Stimulated activated CD8-positive, alpha-beta memory T cell treated with anti-CD3 and anti-CD28 coated beads, Interleukin-12 subunit alpha, Interleukin-12 subunit beta, amount 100 ng/mL, for 4 hours (primary cell): ENCODE measurements at places on chromosomes 1 and 21.

- DNase-seq, result no peak
Observed at GRCh38 chr1:113874012-113874879, 2.7 kb upstream of the PTPN22 start.

DNA sequence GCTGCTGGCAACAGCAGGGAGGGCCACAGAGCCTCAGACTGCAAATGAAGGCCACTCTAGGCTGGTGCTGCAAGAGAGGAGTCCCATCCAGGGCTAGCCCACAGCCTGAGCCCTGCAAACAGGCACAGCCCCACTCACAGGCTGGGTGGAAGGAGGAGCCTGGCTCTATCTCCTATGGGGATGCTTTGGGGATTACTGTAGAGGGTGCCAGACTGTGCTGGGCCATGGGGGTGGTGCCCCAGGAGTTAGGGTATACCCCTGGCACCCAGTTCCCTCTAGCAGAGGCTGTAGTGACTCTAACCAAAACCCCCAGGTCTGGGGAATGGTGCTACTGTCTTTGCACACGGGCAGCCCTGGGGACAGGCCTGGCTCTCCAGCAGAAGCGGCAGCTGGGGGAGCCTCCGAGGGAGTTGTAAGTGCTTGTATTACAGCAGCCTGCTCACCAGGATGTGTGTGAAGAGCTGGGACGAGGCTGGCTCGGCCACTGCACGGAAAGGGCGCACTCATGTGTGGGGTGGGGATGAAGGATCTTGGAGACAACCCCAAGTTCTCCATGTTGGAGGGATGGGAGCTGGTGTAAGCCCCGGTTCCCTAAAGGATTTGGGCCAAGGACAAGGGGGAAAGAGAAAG is 23.4 kb upstream of the EVA1B start:
- no peak for DNase-seq

- DNase-seq, result no peak
Observed at GRCh38 chr1:247431643-247432042, 15.7 kb downstream of the NLRP3 start.

- DNase-seq, result no peak
Observed at GRCh38 chr1:57854436-57854835, 430.6 kb upstream of the DAB1 start.

DNA sequence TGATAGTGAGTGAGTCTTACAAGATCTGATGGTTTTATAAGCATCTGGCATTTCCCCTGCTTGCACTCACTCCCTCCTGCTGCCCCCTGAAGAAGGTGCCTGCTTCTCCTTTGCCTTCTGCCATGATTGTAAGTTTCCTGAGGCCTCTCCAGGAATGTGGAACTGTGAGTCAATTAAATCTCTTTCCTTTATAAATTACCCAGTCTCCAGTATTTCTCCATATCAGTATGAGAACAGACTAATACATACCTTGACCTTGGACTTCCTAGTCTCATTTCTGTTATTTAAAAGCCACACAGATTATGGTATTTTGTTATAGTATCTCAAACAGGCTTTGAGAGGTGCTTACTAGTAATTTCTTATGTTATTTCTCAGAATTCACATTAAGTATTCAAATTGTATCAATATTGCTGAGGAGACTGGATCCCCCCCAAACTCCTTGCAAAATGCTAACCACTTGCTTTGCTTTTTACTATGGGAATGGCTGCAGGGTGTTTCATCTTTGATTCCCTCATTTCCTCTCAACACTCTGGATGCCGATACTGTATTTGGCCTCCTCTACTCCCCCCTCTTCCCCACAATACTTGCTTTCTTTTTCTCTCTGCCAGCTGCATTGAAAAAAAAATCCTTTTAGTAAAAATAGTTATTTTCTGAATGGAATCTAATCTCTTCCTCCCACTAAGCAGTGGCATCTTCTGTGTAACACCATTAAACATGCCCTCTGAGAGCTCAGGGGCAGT is 96.9 kb upstream of the WLS start:
- no peak for DNase-seq

GRCh38 chr1:20366056-20366462 is 75.4 kb downstream of the VWA5B1 start:
- DNase-seq, result no peak

- no peak for DNase-seq
Observed at GRCh38 chr21:31103163-31103562, 64.9 kb upstream of the KRTAP19-8 start.

DNA sequence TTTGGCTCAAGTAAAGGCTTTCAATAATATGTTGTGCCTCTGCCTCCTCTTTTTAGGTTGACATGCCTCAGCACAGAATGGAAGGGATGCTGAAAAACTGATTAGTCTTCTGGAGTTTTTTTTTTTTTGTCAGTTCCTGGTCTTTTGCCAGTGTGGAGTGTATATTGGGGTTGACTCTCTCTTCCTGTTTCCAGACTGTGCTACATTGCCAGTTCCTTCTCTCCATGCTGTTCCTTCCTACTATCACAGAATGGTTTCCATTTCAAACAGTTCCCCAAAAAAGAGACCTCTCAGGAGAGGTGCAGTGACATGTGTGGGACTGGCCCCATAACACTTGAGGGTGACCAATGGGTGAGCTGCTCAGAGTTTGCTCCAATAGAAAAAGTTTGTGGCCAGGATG is 101.7 kb upstream of the ETV3 start:
- DNase-seq, result no peak

GRCh38 chr1:8024329-8024728 is 1.8 kb downstream of the ERRFI1 start:
- DNase-seq, result no peak

DNA sequence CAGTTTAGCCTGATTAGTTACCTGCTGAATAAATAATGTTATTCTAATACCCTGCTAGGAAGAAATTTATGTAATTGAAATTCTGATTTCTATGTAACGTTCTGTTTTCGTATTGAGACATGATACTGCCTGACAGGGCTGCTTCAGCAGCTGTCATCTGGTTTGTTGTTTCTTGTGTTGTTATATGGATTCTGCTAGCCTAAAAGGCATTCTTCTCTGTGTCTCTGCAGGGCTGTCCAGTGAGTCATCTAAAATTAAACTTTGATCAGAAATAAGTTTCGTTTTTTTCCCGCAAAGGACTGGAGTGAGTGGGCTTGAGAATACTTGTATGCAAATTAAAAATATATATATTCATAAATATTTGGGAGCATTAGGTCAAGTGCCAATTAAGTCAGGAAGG is 93.0 kb downstream of the DYRK1A start:
- no peak for DNase-seq

- no peak for DNase-seq
Observed at GRCh38 chr1:1567891-1568291, 6.8 kb downstream of the SSU72 start.

GRCh38 chr21:34844013-34844923 is 175.5 kb downstream of the CLIC6 start:
- no peak for DNase-seq

GRCh38 chr1:211267204-211267857 is 8.2 kb downstream of the RCOR3 start:
- no peak for DNase-seq

- DNase-seq, result no peak
Observed at GRCh38 chr1:214193691-214194090, 87.3 kb upstream of the SMYD2 start.

- no peak for DNase-seq
Observed at GRCh38 chr21:38234395-38235142, 22.2 kb upstream of the KCNJ15 start.

- DNase-seq, result no peak
Observed at GRCh38 chr1:203663821-203664220, 37.2 kb downstream of the ATP2B4 start.

DNA sequence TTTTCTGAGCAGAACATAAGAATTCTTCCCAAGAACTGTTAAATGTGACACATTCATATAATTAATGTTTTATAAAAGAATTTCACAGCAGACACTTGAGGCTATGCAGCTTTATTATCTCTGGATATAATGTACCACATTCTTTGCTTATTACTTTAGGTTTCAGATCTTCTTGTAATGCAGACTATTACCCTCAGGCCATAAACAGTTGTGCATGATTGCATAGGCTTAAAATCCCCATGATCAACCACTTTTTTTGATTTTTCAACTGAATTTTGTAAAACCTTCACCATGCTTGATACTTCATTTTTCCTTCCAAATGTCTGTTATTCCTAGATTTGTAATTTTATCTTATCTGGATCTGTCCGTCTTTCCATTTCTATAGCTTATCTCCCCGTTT is 1355.7 kb downstream of the BRINP3 start:
- DNase-seq, result no peak

GRCh38 chr1:186896211-186896610 is 67.5 kb downstream of the PLA2G4A start:
- no peak for DNase-seq

DNA sequence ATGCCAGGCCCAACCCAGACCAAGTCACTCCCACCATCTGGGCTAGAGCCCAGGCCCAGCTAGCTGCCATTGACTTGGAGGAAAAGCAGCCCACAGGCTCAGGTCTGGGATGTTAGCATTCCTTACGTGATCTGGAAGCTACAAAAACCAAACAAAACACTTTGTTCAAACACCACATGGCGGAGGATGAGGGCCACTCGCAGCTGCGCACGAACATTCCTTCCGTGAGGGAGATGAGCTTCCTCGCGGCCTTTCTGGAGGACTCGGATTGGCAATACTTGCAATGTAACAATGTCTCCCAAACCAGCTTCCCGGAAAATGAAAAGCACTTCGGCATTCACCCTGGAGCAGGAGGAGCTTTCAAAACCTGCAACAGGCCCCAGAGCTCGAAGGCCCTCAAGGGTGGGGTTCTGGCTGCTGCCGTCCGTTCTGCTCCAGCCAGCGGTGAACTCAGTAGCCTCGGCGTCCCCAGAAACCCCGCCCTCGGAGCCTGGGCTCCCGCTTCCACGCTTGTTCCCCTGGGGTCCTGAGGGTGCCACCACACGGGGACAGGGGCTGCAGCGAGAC is 40.5 kb downstream of the COL6A1 start:
- no peak for DNase-seq

GRCh38 chr1:160830321-160831153 is 32.1 kb downstream of the CD244 start:
- peak; percentile 45 for DNase-seq

DNA sequence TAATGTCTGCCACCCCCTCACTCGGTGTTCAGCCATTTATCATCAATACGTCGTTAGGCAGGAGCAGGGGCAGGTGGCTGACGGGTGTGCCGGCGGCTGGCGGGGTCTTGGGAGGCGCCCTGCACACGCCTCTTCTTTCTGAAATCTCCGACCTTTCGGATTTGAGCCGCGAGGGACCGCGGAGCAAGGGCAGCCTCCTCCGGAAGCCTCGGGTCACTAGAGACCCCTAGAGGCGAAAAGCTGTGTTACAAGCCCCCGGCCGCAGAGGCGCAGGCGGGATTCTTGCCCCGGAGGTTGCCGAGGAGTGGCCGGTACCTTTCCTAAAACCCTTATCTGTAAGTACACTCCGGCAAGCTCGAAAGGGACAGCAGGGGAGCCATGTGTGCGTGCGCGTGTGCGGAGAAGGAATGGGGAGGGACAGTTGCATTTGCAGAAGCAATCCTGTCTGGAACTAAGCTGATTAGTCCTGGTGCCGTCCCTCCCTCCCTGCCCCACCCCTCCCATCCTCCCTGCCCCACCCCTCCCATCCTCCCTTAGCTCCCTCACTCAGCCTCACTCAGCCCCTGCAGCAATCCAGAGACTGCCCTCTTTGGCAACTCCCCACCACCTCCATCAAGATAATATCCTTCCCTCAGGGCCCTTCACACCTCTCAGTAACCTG is 11.0 kb downstream of the BRINP2 start:
- DNase-seq, result no peak

DNA sequence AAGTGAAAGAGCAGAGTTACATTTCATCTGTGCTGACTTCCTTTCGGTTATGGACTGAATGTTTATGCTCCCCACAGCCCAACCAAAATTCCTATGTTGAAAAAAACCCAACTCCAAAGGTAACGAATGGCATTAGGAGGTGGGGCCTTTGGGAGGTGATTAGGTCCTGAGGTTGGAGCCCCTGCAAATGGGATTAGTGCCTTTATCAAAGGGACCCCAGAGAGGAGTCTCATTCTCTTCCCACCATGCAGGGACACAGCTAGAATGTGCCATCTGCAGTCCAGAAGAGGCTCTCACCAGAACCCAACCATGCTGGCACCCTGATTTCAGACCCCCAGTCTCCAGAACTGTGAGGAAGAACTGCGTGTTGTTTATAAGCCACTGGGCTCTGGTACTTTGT is 199.3 kb downstream of the TOMM20 start:
- no peak for DNase-seq

DNA sequence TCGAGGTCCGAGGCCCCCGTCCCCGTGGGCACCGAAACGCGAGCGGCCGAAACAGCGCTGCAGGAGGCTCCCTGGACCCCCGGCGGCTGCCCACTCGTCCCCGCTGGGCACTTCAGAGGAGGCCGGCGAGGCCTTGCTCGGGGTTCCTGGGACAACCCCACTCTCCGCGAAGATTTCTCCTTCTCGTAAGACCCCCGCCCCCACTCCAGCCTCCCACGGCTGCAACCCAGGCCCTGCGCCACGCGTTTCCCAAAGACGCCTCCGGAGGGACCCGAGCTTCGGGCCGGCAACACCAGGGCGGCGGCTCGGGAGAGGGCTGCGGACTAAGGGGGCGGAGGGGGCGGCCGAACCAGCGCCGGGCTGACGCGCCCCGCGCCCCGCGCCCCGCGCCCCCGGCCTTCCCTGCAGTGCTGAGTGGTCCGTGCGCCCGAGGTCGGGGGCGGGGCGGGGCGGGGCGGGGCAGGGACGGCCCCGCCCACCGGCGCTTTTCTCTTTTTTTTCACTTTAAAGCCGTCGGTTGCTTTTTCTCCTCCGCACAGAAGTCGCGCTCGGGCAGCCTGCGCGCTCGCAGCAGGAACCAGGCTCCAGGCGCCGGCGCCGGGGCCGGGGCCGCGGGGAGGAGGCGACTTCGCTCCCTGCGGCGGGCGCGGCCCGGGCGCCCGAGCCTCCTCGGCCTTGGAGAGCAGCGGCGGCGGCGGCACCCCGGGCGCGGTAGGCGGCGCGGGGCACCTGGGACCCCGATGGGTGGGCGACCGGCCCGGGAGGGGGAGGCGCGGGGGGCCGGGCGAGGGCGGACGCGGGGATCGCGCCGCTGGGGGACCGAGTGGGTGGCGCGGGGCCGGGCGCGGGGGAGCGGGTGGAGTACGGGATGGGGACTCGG is at the start of gene SPSB1:
Gene SPSB1 (plus strand): TSS at position 534 of the 880 bp plus-strand sequence. CDS start 62,998 bp downstream, outside the sequence.
- DNase-seq, result peak; percentile 38

DNA sequence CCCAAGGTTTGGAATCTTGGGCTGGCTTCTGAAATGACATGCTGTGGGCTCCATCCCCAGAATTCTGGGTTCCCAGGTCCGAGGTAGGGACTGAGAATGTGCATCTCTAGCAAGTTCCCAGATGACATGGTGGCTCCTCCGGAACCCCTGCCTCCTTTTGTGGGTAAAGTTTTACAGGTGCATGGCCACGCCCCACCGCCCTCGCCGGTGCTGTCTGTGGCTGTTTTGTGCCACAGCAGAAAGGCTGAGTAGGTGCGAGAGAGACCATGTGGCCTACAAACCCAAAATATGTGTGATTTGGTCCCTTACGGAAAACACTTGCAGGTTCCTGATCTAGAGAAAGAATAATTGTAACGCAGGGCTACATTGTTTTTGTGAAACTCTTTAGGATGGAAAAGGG is 30.9 kb downstream of the SKI start:
- peak; percentile 45 for DNase-seq

- DNase-seq, result no peak
Observed at GRCh38 chr1:214422137-214422671, 129.2 kb downstream of the PTPN14 start.

GRCh38 chr21:45629046-45629981 is 14.2 kb upstream of the PCBP3 start:
- no peak for DNase-seq

- no peak for DNase-seq
Observed at GRCh38 chr1:223000632-223001031, 142.4 kb downstream of the TLR5 start.

GRCh38 chr1:163168053-163168452 is 34.7 kb downstream of the RGS5 start:
- no peak for DNase-seq
